Daoy (cell line): ENCODE measurements at places on chromosomes 13 and 19.
A peak's percentile ranks its signal among the peaks of the same experiment; 100 is the strongest.

- no peak for DNase-seq
These were observed 1.4 kb downstream of the CLEC4G start for GRCh38 chr19:7730286-7731217.

DNA sequence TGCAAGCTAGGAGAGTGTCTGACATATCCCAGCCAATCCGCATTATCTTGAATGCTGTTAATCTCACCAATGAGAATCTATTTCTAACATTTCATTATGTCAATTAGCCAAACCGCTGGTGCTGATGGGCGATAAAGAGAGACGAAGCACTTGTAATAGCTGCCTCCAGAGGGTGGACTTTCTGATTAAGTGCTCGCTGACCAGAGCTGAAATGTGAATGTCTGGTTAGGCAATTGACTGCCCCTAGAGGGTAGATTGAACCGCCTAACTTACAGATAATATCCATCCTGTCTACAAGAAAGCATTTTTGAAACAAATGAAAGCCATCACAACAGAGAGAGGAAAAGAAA lies 552 bp upstream of the GRWD1 start:
- peak; percentile 88 for DNase-seq

- peak; percentile 80 for DNase-seq
These were observed 3.6 kb upstream of the MYO1F start for GRCh38 chr19:8580710-8581281.

DNA sequence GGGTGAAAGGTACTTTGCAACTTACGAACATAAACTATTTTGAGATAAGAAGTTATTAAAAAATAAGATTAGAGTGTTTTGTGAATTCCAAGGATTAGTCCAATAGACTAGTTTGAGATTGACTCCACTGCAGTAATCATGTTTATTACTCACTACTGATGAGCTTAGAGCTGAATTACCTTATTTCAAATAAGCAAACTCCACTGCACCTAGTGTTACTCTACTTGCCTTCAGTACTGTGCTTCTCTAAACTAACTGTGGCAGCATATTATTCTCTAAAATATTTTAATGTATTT lies 111.7 kb downstream of the MIPEP start:
- no peak for DNase-seq

DNA sequence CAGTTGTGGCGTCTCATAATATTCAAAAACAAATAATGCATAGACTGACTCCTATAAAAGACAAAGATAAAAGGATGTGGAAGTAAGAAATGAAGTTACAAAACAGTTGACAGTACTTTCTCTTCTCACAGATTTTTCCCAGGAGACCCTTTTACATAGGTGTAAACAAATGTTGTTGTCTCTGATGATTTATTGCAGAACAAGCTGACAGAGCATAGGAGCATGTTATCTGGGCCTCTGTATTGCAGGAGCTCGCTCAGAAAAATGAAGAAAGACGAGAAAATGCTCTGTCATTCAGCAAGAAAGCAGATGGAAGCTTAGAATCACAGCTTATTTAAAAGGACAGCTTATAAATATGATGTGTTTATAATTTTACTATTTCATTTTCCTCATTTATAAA lies 353.6 kb upstream of the GPC6 start:
- DNase-seq, result no peak

DNA sequence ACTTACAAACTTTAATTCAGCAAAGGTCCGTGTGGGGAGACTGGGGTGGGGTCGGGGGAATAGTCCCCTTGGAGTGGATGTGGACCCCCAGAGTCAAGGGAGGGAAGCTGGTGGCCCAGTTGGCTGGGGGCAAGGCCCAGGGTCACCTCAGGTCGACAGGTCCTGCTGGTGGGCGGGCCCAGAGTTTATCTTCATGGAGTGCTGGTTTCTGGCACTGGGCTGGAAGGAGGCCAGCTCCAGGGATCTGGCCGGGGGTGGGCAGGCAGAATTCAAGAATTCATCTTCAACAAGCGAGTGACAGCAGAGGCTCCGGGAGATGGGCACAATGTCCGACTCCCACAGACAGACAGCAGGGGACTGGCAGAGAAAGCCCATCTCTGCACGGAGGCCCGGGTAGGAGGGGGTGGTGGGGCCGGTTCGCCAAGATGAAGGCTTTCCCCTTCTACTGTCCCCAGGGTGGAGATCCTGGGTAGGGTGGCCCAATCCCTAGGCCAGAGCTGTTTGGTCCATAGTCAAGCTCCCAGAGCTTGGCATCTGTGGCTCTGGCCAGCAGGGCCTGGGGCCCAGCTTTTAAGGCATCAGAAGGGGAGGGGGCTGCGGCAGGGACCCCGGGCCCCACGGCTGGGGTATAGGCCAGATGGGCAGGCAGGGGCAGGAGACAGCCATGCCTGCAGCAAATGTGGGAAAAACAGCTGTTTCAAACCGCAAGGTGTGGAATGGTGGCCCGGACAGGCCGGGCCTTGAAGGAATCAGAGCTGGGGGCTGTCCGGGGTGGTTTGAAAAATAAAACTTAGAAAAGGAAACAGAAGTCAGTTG lies 622 bp upstream of the FDX2 start:
- DNase-seq, result no peak

GRCh38 chr19:20416661-20417060 lies 148.9 kb downstream of the ZNF737 start:
- DNase-seq, result no peak

- DNase-seq, result no peak
These were observed 3.7 kb downstream of the MBD3L1 start for GRCh38 chr19:8835877-8836276.

- DNase-seq, result no peak
These were observed 1320.2 kb upstream of the PCDH9 start for GRCh38 chr13:68550330-68550729.

GRCh38 chr19:37362733-37363132 lies 8.2 kb upstream of the ZNF527 start:
- DNase-seq, result peak; percentile 7

DNA sequence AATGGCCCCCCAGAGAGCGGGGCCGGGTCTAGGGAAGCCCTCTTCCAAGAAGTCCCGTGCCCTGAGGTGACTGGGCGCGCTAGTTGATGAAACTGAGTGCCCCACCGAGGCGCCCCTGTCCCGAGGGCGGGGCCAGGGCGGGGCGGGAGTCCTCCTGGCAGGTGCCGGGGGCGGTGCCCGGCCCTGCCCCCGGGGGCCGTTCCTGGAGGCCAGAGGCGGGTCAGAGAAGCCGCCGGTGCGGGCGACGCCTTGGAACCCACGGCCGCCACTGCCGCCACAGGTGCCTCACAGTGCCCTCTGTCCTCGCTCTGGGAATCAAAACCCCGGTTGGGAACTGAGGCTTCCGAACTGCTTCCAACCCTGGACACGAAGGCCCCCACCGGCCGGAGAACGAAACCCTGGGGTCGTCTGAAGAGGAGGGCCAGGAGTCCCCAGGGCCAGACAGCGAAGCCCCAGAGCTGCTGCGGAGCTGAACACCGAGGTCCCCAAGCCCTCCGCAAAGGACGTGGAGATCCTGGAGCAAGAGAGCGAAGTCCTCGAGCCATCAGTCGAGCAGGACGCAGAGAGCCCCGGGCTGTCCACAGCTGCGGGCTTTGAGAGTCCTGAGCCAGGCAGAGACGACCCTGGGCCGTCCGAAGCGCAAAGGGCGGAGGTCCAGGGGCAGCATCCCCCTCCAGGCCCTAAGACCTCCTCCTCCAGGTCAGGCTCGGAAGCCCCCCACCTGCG lies at the start of gene MISP3:
Gene MISP3, plus strand, starts transcription at position 252 of the 726 bp plus-strand sequence. CDS start 524 bp downstream, outside the sequence.
- DNase-seq, result peak; percentile 62

- DNase-seq, result no peak
These were observed 149.5 kb downstream of the CACNA1A start for GRCh38 chr19:13356686-13357280.

- peak; percentile 47 for DNase-seq
These were observed 616 bp downstream of the TSHZ3 start for GRCh38 chr19:31348481-31349159.

GRCh38 chr13:44249431-44249836 lies 124.2 kb upstream of the SERP2 start:
- DNase-seq, result no peak
